ENCODE measurements at places on chromosomes 3 and 15.
A peak's percentile ranks its signal among the peaks of the same experiment; 100 is the strongest.

DNA sequence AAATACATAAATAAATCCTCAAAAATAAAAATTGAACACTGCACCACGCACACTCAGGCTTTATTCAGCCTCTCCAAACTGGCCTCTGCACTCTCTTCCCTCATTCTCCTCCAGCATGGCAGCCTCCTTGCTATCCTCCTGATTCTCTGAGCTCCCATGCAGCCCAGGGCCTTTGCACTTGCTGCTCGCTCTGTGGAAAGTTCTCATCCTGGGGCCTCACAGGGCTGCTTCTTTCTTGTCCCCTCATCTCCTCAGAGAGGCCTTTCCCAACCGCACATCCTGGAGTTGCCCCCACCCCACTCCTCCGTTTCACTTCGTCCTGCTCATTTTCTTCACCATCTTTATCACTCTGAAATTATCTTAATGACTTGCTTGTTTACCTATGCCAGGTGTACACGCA, 123.0 kb downstream of the SHQ1 start:
- no peak for DNase-seq

- DNase-seq, result peak; percentile 15
Observed at GRCh38 chr3:48518638-48519276, 14.8 kb upstream of the SHISA5 start.

GRCh38 chr3:47579875-47580274, 1.2 kb upstream of the CSPG5 start:
- DNase-seq, result no peak

DNA sequence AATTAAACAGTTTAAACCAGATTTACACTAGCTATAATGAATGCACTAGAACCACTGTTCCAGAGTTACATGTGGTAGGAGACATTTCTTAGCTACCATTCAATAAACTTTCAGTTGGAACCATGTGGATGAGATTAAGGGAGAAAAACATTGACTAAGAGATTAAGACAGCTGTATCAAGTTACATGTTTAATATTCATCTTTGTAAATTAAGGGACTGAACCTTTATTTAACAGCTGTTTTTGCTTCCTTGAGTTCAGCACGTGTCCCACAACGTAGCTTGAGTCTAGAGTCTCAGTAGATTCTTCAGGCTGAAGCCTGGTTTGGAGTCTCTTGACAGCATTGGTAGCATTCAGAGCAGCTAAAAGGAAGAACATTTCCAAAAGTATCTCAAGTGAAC, 27.2 kb upstream of the CFAP44 start:
- DNase-seq, result no peak

DNA sequence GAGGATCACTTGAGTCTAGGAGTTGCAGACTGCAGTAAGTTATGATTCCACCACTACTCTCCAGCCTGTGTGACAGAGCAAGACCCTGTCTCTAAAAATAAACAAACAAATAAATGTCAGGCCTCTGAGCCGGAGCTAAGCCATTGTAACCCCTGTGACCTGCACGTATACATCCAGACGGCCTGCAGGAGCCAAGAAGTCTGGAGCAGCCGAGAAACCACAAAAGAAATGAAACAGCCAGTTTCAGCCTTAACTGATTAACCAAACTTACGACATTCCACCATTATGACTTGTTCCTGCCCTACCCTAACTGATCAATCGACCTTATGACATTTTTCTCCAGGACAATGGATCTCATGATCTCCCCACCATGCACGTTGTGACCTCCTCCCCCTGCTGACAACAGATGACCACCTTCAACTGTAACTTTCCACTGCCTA, 32.5 kb upstream of the ZKSCAN7 start:
- no peak for DNase-seq

GRCh38 chr3:68957895-68958294, 25.5 kb upstream of the TAFA4 start:
- DNase-seq, result no peak

- DNase-seq, result peak; percentile 29
Observed at GRCh38 chr3:124078953-124079911, 87.3 kb upstream of the ROPN1 start.

- DNase-seq, result no peak
Observed at GRCh38 chr15:66775127-66776105, 73.4 kb downstream of the SMAD6 start.

DNA sequence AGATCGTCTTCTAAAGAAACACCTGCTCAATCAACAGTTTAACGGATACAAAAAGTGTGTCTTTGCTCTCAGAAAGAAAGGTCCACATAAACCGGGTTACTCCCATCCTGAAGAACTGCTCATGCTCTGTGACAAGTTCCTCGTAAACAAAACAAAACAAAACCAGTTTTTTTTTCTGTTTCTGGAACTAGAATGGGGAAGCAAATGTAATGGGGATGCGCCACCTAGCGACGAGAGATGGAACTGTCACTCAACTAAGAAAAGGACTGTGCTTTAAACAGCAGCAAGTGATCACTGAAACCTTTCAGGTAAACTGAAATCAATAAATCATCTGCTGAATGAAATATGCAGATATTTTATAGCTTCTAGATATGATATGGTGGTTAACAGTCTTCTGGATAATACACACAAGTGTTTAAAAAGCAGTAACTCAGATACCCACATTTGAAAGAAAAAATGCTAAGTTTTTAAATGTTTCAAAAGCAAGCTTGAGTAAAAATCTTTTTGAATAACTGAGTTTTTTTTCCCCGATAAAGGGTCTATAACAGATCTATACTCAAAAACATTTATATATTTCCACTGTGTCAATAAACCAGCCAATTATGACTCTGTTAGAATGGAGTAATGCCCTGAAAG, 10.9 kb downstream of the TM2D3 start:
- peak; percentile 86 for DNase-seq

DNA sequence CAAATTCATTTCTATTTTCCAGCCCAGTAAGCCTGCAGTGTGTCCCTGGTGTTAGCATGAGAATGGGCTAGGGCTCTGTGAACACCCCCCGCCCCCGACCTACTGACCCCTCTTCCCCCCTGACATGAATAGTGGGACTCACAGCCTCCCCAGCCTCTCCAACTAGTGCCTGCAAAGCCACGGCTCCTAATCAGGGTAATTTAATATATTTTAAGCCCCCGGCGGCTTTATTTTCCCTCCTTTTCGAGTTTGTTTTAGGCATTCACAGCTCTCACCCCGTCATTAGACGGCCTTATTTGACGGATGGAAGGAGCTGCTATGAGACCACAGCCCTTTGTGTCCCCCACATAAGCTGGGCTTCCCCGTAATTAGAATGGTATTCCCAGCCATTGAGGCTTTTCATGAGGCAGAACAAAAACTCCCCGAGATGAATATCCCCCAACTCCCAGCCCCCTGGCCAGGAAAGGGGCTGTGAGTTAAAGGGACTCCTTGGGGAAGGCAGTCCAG, 78.3 kb upstream of the POLG start:
- DNase-seq, result no peak

- no peak for DNase-seq
Observed at GRCh38 chr3:187855131-187855530, 109.9 kb upstream of the BCL6 start.

- peak; percentile 3 for DNase-seq
Observed at GRCh38 chr3:72109327-72110259, 324.6 kb upstream of the PROK2 start.

- no peak for DNase-seq
Observed at GRCh38 chr3:54279005-54279583, 156.7 kb downstream of the CACNA2D3 start.

GRCh38 chr3:147195887-147196286, 210.5 kb downstream of the ZIC4 start:
- no peak for DNase-seq

GRCh38 chr15:34188711-34189110, 21.2 kb downstream of the KATNBL1 start:
- no peak for DNase-seq

GRCh38 chr3:190266913-190267290, 55.3 kb downstream of the CLDN1 start:
- no peak for DNase-seq

DNA sequence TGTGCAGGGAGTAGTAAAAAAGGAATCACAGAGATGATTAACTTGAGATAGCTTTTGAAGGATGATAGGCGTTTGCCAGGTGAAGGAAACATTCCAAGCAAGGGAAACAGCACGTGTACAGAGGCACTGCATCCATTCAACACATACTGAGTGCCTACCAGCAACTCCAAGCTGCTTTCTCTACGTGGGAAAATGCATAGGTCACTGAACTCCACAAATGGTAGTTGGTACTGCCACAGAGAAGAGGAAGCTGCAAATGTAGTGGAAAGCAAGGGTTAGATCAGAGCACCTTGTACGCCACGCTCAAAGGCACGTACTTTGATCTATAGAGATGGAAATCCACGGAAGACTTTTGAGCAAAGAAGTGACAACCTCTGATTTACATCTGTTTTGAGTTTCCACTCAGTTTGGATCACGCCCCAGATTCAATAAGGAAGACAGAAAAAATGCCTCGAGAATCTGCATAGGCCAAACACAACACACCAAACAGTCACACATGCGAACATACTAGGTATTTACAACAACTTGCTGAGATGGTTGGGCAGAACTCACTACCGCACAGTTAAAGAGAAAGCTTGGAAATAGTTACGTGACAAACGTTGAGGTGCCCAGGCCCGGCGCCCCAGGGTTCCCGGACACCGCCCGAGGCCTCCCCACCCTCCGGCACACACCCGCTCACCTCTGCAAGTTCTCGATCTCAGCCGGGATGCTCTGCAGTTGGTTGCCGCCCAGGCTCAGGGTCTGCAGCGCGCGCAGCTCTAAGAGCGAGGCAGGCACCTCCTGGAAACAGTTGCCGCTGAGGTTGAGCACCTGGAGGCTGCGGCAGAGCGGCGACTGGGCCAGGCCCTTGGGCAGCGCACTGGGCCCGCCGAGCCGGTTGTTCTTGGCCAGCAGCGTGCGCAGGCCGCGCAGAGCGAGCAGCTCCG, 826 bp downstream of the LRRC58 start:
- peak; percentile 61 for DNase-seq

- no peak for DNase-seq
Observed at GRCh38 chr3:127723011-127723567, 50.3 kb downstream of the ABTB1 start.

DNA sequence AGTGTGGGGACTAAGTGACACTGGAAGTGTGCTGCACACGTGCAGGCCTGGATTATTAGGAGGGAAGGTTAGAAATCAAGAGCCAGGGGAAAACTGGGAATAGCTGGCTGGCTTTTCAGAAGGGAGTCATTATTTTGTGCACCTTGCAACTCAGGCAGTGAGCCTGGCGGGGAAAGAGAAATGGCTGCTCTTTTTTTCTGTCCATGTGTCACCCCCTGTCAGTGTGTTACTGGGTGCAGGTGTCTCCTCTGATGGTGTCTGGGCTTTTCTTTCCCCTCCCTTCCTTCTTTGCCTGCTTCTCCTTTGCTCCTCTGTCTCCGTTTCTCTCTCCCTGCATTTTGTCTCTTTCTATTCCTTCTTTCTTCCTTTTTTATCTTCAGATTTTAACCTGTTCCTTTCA, 130.7 kb downstream of the APBA2 start:
- DNase-seq, result no peak

GRCh38 chr15:60589728-60590127, 110.8 kb upstream of the ICE2 start:
- no peak for DNase-seq

GRCh38 chr3:100650651-100651619, 41.5 kb downstream of the ADGRG7 start:
- peak; percentile 30 for DNase-seq

- DNase-seq, result no peak
Observed at GRCh38 chr3:112557976-112558375, 3.8 kb downstream of the ATG3 start.

DNA sequence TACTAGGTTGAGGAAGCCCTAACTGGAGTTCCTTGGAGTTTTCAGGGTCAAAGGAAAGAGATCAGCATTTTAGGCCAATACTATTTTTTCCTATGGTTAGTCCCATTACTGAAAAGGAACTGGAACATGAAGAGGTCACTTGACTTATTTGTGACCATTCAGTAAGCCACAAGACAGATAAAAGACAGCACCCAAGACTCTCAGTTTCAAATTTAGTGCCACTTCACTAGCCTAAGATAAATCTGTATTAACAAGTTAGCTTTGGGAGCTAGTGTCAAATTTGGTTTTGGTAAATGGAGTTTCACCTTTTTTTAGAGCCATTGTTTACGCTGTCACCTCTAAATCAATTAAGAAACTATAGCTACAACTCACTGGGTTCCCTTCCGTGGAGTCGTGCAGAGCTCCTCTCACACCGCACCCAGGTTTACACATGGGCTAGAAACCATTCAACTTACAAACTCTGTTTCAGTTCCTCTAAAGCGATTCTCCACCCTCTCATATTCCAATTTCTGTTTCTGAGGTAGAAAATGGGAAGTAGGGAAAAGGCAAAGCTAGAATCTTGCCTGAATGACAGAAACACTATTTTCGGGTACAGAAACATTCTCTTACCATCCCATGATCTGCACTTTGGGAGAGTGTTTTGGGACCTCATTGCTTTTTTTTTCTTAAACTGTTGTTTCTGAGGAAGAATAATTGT, 14.4 kb downstream of the CCDC32 start:
- DNase-seq, result peak; percentile 16

GRCh38 chr15:81303244-81304225, 20.4 kb downstream of the STARD5 start:
- DNase-seq, result peak; percentile 39

- DNase-seq, result no peak
Observed at GRCh38 chr15:39558421-39558820, 22.5 kb upstream of the THBS1 start.

GRCh38 chr3:41502023-41502422, 302.7 kb downstream of the CTNNB1 start:
- DNase-seq, result no peak

DNA sequence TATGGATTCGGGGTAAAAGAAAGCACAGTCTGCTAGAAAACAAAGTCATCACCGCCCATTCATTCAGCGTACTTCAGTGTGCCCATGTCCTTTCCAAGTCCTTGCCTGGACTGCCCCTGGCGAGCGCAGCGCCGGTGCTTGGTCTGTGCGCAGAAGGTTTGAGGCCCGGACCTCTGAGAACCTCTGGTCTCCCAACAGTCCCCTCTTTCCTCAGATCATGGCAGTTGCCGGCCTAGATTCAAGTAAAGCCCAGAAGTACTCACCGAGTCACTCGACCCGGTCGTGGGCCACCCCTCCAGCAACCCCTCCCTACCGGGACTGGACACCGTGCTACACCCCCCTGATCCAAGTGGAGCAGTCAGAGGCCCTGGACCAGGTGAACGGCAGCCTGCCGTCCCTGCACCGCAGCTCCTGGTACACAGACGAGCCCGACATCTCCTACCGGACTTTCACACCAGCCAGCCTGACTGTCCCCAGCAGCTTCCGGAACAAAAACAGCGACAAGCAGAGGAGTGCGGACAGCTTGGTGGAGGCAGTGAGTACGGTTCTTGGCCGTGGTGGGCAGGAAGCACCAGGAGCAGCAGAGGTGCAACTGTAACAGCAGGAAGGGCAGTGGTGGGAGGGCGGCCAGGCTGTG, 36.3 kb downstream of the CHDH start:
- no peak for DNase-seq

DNA sequence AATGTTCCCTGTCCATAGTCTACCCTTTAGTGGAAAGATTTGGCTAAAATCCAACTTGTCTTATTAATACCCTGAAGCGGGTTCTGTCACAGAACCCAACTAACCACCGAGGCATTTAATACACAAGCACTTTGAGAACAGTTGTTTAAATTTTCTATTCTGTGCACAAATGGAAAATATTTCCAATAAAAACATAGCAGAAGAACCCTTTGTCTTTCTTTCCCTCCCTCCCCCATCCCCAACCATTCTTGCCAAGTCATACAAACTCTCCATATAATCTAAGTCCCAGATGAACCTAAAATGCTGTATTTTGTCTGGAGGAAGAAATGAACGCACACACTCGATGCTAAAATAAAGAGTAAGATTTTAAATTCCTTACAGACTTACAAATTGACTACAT, 126.9 kb upstream of the STRIT1 start:
- no peak for DNase-seq

Measured in CD4-positive, alpha-beta T cell treated with Interleukin-17A for 1 hour (primary cell).